ENCODE measurements at places on chromosomes 3 and 15.
A peak's percentile ranks its signal among the peaks of the same experiment; 100 is the strongest.

DNA sequence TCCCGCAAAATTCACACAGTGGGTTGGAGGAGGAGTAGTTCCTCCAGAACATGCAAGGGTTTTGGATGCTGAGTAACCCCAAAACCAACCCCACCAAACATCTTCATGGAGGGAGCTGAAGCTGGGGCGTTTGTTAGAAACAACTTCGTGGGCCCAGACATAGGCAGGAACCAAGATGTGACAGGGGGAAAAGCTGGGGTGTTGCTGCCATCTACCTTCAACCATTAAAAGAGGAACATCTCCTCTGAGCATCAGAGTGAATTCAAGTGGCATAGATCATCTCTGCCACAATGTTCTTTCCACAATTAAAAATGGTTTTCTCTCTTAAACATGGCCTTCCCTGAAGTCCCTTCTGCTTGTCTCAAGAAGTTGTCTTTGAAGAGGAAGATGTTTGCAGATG, 20.5 kb downstream of the SIDT1 start:
- DNase-seq, result no peak

DNA sequence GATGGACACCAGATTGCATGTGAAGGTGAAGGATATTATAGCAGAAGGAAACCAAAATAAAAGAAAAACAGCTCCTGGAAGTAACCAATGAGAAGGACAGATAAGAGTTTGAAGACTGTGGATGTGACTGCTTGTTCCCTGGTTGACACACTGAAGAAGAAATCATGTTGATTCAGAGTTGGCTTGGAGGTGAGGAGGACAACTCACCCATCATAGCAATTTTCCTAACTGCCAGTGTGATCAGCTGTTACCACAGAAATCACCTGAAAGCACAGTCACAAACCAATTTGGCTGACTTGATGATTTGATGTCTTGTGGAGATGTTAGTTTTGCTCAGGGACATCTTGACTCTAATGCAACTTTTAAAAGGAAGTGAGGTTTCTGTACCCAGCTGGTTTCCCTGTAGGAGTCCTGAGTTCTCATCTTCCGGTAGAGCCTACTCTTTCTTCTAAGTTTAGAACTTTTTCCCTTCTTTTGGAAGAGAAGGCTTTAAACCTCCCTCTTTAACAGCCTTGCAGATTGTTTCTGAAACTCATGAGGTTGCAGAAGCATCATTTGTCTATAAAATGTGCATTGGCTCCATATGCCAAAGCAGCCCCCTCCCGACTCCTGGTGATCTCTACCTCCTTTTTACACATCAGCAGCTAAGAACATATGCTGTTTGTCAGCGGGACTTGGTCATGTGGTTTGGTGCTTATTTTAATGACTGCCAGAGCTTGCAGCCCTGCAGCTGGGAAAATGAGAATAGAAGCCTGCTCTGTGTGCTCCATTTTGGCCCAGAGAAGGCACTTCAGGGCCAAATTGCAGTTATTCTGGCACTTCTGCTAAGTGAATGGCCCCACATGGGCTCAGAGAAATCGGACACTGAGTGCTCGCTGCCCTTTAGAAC, 10.3 kb downstream of the ATG7 start:
- DNase-seq, result no peak

DNA sequence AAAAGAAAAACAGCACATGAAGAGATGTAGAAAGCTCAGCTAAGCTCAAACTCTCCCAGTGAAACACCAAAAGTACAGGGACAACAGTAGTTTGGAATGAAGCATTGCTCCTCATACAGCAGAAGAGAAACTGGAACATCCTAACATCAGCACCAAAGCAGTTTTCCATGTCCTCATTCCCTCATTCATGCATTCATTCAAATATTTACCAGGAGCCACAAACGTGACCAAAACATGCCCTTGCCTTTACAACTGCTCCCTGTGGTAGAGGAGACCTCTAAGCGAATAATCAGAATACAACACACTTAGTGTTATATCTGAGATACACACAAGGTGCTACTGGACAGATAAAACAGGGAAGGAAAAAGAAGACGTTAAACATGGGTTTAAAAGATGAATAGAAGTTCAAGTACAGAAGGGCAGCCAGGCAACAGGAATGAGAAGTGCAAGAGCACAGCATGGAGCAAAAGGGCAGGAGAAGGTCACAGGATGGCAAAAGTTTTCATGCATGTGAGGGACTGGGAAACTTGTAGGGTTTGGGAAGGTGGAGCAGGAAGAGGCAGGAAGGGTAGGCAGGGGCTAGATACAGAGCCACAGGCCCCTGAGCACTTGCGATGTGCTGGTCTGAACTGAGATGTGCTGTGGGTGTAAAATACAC, 58.5 kb upstream of the LMCD1 start:
- DNase-seq, result no peak

- peak; percentile 74 for DNase-seq
Observed at GRCh38 chr3:9947025-9947995, 4.9 kb downstream of the PRRT3 start.

DNA sequence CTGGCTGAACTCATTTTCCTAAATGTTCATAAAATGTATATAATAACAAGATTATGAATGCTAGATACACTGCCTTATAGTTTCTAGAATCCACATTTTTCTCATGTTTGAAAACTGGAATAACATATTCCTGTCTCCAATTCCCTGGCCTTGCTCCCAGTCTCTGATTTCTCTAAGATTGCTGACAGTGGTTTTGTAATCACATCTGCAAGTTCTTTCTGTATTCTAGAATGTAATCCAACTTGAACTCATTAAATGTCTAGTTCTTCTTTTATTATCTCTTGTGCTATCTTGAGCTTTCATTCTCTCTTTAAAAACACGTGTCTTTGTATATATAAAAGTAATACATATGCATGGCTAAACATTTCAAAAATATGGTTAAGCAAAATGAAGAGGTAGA, 215.2 kb upstream of the ADAMTS9 start:
- DNase-seq, result no peak

GRCh38 chr3:30502051-30502741, 104.2 kb upstream of the TGFBR2 start:
- DNase-seq, result no peak

DNA sequence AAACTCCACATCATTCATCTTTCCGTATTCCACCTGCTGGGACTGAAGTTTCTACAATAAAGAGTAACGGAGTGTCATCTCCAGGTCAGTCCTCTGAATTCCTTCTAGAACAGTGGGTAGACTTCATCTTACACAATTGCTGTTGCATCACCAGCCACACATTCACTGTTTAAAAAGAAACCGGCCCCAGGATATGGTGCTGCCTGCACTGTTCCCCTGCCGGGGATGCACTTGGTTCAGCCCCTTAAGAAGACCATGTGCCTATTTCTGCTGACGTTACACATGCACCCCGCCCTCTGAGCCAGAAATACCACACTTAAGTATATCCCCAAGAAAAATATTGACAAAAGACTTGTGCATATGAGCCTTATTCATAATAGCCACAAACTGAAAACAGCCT, 233.4 kb downstream of the FEZF2 start:
- no peak for DNase-seq

DNA sequence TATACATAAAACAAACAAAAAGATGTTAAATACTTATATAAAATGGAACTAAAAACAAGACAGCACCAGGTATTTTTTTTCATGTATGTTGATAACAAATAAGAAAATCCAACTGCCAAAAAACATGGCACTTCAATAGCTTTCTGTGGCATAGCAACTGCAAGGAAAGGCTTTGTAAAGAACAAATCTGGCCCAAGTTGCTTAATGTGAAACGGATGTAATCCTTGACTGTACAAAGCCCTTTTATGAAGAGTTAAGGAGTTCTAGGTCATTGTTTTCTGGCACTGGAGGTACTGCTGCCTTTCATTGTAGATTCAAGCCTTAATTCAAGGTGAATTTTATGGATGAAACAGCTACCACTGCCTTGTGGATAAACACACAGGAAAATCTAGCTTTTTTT, 68.8 kb upstream of the SLC12A8 start:
- DNase-seq, result no peak

- DNase-seq, result no peak
Observed at GRCh38 chr15:48974882-48975281, 11.2 kb upstream of the SHC4 start.

DNA sequence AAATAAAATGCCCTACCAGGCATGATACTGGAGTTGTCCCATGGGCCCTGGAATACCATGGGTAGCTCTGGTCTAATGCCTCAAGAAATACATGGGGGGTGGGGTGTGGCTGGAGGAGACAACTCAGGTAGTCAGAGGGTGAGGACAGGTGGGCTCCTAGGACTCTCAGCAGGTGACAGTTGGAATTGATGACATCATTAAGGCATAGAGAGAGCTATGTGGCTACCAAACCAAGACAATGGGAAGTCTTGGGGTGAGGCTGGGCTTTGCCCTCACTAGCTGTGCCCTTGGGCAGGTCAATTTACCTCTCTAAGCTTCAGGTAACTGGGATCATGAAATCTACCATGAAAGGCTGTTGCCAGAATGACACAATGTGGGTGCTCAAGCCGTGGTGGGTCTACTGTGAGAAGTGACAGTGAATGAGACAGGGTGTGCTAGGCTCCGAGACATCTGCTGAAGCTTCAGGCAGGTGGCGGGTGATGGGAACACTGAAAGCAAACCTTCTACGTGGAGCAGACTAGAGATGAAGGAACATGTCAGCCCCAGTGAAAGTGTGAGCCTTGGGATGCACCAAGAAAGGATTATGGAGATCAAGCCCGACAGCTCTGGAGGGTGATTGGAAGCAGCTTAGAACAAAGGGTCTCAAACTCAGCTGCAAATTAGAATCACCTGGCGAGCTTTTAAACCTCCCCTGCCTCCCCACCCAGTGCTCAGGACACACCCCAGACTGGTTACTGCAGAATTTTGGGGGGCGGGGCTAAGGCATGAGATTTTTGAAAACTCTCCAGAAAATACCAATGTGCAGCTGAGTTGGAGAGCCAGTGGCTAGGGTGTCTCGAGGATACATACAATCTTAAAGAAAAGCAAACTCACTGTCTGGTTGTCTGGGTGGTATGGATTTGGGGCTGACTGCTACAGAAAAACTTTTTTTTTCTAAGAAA, 21.5 kb downstream of the SLC6A20 start:
- no peak for DNase-seq

GRCh38 chr3:27802849-27803248, 80.7 kb upstream of the EOMES start:
- no peak for DNase-seq

- no peak for DNase-seq
Observed at GRCh38 chr3:41424543-41425300, 225.4 kb downstream of the CTNNB1 start.

DNA sequence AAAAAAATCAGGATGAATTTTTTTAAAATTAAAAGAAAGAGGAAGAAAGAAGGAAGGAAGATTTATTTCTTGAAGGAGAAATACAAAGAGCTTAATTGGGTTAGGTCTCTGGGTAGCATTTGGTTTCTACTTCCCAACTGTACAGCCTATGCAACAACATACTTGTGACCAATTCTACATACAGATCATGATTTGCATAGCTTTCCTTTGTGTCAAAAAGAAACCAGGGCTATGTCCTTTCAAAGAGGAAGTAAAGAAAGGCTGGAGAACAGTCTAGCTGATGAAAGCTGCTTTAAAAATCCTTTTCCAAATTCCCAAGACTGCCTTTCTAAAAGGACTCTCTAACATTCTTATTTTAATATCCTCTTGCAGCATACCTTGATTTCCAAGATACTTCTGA, 6.1 kb upstream of the HGD start:
- DNase-seq, result no peak

- no peak for DNase-seq
Observed at GRCh38 chr3:166367947-166368533, 530.8 kb upstream of the BCHE start.

DNA sequence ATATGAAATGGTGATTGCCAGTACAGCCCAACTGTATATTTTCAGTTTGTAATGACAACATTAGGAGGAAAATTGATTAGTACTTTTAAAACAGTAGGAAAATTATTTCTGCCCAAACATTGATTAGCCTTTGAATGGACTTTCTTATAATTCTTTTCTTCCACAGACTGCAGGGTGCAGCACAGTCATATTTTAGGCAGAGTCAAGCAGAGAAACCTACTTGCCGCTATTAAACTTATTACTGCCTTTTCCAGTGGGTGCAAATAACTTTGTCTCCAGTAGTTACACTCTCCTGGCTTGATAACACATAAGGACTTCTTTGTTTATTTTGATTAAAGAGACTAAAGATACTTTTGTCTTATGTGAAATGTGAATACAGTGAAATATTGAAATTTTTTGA, 85.4 kb downstream of the PPM1L start:
- no peak for DNase-seq

GRCh38 chr3:192409838-192410683, 317.3 kb downstream of the FGF12 start:
- peak; percentile 34 for DNase-seq

DNA sequence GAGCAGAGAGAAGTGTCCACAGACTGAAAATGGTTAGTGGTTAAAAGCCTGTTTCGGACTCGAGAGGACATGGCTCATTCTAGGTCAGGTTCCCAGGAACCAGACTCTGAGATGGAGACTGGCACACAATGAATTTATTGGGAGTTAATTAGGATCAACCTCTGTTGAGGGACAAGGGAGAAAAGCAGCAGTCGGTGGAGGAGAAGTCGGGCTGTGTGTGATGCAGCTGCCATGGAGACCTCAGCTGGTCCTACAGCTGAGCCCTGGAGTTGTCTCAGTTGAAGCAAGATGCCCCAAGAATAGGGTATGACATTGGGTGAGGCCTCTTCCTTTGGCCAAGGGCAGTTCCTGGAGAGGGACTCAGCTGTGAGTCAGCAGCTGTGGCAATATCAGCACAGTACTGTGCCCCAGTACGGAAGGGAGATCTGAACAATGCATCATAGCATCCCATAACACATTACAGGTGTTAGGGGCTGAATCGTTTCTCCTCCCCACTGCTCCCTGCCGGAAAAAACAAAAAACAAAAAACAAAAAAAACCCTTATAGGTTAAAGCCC, 105.4 kb downstream of the ABHD5 start:
- DNase-seq, result no peak

- DNase-seq, result no peak
Observed at GRCh38 chr15:97009031-97009431, 678.5 kb downstream of the NR2F2 start.
